ENCODE measurements at places on chromosomes 2 and 18. TPM values are rescaled to one million over a fixed set of nuclear protein-coding genes. Genes with fewer than 3 reads are reported as not detected.

Gene SP140
- total RNA-seq = not detected

DNA sequence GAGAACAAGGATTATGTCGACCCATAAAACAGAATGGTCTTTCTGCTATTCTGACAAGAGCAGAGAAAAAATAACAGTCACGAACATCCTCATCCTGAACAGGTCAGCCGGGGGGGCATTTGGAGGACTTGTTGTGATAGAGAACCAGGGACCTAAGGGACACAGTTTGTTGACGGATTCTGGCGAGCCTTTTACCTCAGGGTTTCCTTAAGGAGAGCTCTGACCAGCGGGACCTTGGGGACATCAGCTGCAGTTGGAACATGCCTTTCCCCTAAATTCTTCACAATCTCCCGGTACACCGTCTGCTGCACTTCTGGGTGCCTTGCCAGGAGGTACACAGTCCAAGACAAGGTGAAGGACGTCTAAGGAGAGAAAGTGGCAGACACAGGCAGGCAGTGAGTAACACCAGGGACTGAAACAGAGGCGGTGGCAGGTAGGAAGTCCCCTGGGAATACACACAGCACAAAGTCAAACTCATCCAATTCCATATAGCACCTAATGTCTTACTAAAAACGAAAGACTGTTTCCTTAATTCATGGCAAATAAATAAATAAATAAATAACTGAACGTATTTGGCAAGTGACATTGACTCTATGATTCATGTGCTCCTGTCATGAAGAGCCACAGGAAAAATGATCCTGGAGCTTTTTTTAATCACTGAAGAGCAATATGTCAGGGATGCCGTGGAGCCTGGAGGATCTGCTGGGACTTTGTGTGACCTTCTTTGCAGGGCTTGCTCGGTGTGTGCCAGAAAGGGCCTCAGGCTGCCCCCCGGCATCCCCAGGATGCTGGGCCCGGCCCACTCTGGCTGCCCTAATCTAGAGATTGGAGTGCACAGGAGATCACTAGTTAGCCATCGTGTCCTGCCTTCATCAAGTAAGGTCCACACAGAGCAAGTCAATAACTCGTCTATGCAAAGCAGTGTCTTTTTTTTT, 24.7 kb downstream of the CYP27C1 start:
- DNase-seq = no peak

GRCh38 chr2:236171181-236171679, 3.0 kb upstream of the GBX2 start:
- no peak for DNase-seq

Gene FAM124B
- total RNA-seq = not detected

Gene RGPD3
- total RNA-seq = 0.27 TPM

Gene CCBE1
- total RNA-seq = 0.44 TPM

GRCh38 chr2:15127876-15128275, 433.3 kb downstream of the NBAS start:
- no peak for DNase-seq

- DNase-seq = no peak
Observed at GRCh38 chr18:51425475-51425874, 228.0 kb upstream of the MEX3C start.

- no peak for DNase-seq
Observed at GRCh38 chr18:28725876-28726275, 548.9 kb upstream of the CDH2 start.

- no peak for DNase-seq
Observed at GRCh38 chr2:950080-950966, at the start of gene SNTG2. SNTG2 (plus strand) TSS chr2:950849; CDS start chr2:950997, 148 bp downstream.

Gene ZNF385B
- total RNA-seq = 0.77 TPM

Gene LRRC30
- total RNA-seq = not detected

Gene DYNAP
- total RNA-seq = not detected

GRCh38 chr2:163351143-163351542, 384.7 kb downstream of the FIGN start:
- DNase-seq = no peak

GRCh38 chr2:112004253-112004645, 50.8 kb upstream of the TMEM87B start:
- no peak for DNase-seq

Gene ZNF396
- 0.35 TPM for total RNA-seq

Gene CTNNA2
- not detected for total RNA-seq

DNA sequence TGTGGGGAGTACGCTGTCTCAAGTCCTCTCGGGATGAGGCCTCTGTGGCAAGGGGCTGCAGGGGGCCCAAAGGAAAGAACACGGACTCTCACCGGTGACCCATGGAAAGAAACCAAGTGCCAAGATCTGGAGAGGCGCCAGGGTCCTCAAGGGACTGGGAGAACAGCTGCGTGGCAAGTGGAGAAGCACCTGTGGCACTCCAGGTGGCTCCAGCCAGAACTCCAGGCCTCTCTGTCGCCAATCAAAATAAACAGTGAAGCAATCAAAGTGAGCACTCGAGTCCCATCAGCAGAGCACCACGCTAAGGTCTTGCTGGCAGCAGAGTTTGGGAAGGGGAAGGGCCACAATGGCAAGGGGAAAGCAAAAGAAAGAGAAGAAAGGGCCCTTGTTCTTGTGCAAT, 54.7 kb downstream of the BCL2 start:
- DNase-seq = no peak

DNA sequence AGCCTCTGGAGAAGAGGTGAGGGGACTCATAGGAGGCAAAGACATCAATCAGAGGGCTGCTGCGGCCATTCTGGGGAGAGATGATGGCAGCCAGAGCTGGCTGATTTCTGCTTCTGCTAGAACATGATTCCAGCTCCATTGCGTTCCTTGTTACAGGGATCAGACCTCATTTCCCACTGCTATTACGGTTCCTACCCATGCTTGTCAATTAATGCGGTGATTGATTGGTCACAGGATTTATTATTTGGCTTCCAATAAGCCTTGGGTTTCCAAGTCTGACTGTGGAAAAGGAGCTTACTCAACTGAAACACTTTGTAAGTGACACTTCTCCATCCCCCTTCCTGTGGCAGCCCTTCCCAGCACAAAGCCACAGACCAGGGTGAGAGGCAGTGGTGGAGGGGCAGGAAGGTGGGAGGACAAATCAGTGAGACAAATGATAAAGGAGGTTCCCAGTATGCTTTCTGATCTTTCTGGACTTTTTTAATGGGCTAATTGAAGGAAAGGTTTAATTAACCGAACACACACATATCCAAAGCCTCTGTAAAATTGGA, 26.8 kb upstream of the CTLA4 start:
- DNase-seq = no peak

GRCh38 chr2:235293061-235293460, 200.8 kb upstream of the AGAP1 start:
- DNase-seq = no peak

- peak; percentile 61 for DNase-seq
Observed at GRCh38 chr2:162113088-162113775, 38.8 kb downstream of the GCG start.

GRCh38 chr18:46152436-46152807, 48.2 kb downstream of the HAUS1 start:
- DNase-seq = no peak

Data from Caco-2 (cell line).